ENCODE measurements at places on chromosomes 2 and 18.

DNA sequence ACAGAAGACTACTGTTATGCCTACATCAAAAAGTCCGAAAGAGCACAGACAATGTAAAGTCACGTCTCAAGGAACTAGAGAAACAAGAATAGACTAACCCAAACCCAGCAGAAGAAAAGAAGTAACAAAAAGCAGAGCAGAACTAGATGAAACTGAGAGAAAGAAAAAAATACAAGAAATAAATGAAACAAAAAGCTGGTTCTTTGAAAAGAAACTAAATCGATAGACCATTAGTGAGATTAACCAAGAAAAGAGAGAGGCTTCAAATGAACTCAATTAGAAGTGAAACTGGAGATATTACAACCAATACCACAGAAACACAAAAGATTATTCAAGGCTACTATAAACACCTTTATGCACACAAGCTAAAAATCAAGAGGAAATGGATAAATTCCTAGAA is 271.8 kb downstream of the MBD2 start:
- DNase-seq = no peak

GRCh38 chr2:168706806-168707205 is 95.6 kb upstream of the NOSTRIN start:
- DNase-seq = no peak

GRCh38 chr2:71609029-71609428 is 155.7 kb downstream of the DYSF start:
- DNase-seq = peak; percentile 16

- DNase-seq = no peak
Measured at GRCh38 chr2:172345956-172346555, 81.3 kb upstream of the ITGA6 start.

GRCh38 chr2:170923799-170924198 is 5.3 kb upstream of the GORASP2 start:
- DNase-seq = no peak

- DNase-seq = no peak
Measured at GRCh38 chr2:18545384-18545783, 15.1 kb downstream of the RDH14 start.

DNA sequence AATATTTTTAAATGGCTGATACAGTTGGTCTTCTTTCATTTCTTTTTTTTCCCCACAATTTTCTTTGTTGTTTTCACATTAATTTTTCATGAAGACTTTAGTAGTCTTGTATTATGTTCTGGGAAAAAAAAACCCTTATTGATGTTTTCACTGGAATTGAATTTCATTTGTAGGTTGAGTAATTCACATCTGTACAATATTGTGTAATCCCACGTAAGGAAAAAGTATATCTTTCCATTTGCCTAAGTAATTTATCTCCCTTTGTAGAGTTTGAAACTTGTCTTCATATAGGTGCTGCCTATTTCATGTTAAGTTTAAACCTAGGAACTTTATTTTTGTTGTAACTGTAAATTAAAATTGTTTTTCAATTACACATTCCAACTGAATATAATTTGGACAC is 2.0 kb downstream of the DNAJC27 start:
- no peak for DNase-seq

DNA sequence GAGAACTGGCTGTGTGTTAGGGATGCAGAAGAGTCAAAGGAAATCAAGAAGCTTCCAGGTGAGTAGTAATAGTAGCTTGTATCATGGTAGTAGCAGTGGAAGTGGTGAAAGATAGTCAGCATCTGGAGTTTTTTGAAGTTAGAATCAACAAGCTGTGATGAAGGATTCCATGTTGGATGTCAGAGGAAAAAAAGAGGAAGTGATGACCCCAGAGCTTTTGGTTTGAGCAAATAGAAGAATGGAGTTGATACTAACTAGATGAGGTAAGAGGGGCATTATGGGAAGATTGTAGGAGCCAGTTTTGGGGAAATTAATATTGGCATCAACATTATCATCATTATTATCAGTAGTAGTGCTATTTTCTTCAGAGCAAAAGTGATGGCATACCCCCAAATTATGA is 542.2 kb downstream of the XIRP2 start:
- DNase-seq = no peak

DNA sequence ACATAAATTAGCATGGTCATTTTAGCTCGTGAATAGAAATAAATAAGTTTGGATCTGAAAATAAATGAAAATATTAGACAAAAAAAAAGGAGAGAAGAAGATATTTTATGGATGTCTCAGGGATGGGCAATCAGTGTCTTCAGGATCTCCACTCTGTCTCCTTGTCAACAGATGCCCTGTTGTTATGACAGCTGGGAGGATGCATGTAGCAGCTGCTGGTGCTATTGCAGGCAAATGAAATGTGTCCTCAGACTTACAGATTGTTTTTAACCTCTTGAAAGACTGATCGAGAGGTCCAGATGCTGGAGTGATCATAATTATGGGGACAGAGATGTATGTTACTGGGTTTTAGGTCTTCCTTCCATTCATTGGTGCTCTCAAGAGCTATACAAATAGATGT is 24.7 kb upstream of the ARL4C start:
- no peak for DNase-seq

GRCh38 chr18:45014047-45014501 is 333.4 kb downstream of the SETBP1 start:
- DNase-seq = peak; percentile 65

- DNase-seq = no peak
Measured at GRCh38 chr2:28160986-28161425, 231.7 kb upstream of the FOSL2 start.

DNA sequence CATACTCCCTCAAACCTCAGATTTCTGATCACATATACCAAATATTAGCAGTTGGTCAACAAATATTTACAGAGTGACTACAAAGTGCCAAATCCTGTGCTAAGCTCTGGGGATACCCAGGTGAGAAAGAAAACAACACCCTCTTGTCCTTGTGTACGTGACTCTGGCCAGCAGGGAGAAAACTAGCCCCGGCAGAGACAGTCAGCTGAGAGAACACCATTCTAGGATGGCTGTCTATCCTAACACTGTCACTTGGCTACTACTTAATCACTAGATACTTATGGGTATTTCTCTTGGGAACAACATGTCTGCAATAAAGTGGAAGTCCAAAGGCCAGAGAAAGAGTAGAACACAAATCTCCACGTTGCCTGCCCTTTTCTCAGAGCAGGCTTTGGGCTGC is 57.9 kb upstream of the CD226 start:
- no peak for DNase-seq

- DNase-seq = no peak
Measured at GRCh38 chr2:240070907-240071306, 17.6 kb upstream of the OR6B3 start.

- DNase-seq = no peak
Measured at GRCh38 chr2:886072-887022, 64.3 kb upstream of the SNTG2 start.

DNA sequence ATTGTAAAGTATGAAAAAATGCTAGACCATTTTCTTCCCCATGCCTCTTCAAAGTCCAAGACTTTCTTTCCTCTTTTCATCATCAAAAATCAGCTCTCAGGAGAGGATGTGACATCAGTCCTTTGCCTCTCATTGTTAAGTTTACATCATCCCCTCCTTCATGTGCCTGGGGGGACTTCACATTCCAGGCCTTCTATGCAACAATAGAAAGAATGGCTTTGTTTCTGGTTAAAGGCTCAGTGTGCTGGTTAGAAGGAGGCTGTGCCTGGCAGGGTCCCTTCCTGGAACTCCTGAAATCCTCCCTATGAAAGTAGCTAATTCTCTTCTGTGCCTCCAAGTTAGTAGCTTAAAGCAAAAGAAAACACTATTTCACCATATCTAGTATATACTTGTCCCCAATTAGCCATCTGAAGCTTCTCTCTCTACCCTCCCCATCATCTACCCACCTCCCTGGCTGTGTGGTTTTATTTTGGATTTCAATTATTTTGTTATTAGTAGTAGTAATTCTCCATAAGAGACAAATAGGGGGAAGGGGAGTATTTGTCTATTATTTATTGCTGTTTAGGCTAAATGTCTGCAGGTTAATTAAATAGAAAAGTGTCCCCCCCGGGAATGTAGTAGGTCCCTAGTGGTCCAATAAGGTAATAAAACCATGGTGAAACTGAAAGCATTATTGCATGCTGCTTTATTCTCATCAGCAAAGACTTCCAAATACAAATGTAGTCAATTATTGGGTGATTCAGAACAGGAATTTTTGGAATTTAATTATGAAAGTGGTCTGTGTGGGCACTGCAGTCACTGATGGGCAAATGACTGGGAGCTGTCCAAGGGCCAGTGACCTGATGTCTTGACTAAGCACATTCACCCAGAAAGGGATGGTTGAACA is 69.0 kb downstream of the CPO start:
- DNase-seq = no peak

DNA sequence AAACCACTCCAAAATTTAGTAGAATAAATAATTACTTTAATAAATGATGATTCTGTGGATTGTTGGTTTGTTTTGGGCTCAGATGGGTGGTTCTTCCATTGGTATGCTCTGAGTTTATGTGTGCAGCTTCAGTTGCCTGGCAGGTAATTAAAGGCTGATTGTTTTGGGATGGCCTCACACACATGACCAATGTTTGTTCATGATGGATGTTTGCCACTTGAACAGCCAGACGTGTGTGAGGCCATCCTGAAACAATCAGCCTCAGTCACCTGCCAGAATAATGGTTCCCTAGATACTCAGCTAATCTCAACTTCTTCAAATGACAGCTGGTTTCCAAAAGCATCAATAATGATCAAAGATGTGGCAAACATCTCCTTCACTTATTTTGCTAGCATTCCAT is 352.5 kb upstream of the GULP1 start:
- no peak for DNase-seq

DNA sequence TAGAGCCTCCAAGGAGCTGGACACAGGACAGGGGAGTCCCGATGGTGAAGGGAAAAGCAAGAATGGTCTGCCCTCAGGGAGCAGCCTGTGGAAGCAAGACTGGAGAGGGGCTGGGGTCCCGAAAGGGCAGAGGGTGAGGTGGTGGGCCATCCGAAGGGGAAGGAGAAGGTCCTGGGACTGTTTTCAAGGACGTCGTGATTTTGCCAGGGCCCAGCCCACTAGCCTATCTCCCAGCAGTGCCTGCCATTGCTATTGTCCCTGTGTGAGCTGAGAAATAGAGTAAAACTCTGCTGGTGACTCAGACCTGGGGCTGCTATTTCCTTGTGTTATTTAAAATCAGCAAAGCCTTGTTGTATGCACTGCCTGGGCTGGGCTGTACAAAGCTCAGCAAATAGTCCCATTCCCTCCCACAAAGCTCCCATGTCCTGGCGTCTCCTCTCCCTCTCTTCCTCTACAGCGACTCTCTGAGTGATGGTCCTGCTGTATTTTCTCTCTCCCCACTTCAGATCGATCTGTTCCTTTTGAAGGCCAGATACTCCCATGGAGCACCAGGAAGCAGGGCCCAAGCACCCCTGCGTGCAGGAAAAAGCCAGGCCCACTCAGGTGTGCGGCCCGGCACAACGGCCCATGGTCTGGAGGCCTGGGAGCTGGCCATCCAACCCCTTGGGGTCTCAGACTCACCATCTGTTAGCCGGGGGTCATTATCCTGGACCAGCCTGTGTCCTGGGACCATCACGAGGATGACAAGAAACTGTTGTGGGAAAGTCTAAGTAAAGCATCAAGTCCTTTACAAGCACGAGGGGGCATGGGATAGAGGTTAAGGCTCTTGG is 65.0 kb upstream of the OTOF start:
- no peak for DNase-seq

- DNase-seq = no peak
Measured at GRCh38 chr2:9135822-9136558, 70.6 kb upstream of the ASAP2 start.

- DNase-seq = no peak
Measured at GRCh38 chr2:162710287-162710890, 128.2 kb downstream of the KCNH7 start.

DNA sequence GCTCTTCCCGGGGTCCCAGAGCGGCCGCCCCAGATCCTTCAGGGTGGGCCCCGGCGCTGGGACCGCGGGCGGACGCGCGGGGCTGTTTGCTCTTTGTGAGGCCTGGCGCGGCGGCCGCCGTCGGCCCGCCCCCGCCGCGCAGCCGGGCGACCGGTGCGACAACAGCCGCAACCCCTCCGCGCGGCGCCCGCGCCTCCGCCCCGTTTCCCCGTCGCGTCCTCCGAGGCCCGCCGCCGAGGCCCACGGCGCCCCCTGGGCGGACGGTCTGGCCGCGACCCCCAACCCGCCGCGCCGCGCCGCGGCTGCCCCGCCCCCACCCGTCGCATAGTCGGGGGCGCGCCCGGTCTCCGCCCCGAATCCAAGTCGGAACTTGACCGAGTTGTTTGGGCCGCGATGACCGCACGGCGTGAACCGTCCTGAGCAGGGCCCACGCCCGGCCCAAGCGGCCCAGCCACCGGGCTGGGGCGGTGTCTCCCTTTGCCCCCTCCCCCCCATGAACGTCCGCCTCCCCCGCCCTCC is 448 bp downstream of the YPEL5 start:
- DNase-seq = no peak

GRCh38 chr2:26951236-26951635 is 19.2 kb upstream of the MAPRE3 start:
- DNase-seq = no peak

GRCh38 chr2:233997707-233998106 is 52.8 kb upstream of the SPP2 start:
- no peak for DNase-seq

All from PC-9 (cell line).